ENCODE measurements at places on chromosomes 16 and 17. TPM values are rescaled to one million over a fixed set of nuclear protein-coding genes. Genes with fewer than 3 reads are reported as not detected.

DNA sequence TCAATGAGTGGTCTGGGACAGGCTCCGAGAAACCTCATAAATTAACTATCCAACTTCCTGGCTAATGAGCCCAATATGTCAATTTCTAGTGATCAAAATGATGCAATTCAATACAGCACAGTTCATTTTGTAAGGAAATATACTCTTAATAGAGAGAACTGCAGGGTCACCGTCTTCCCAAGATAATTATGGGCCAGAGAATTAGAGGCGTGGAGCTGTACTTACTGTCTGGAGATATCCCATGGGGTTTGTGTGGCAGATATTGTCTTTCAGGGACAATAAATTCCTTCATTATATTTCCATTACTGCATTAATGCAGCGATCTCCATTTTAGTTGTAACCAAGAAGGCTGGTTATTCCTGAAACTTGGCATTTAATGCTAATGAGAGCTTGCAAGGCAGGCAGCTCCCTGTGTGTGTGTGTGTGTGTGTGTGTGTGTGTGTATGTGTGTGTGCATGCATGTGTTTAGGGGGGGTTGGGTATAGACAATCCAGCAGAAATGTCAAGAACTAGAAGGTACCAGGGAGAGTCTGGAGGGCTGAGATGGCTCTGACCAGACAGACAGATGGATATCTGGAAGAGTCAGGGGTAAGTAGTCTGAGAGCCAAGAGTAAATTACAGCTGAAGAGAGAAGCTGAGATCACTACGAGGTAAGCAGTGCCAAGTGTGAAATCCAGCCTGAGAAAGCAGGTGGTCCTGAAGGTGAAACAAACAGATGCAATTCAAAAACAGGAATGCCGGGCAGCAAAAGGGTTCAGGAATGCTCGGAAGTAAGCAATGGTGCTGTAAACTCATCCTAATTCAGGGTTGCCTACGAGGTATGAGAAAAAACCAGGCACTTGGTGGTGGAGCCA lies 393.0 kb downstream of the CA10 start:
- DNase-seq, result no peak

DNA sequence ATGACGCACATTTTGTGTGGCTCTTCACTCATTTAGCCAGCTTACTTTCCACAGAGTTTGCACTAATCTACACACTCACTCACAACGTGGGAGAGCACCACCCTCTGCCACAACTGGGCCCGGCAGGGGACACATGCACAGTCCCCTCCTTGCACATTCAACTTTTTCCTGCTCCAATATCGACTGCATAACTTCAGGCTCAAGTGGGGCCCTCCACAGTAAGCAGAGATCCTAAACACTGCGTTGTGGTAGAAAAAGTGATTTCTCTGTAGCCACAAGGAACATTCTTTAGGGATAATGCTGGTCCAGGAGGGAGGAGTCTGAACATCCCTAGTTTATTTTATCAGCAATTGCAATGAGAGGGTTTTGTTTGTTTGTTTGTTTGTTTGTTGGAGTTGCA lies 40.0 kb downstream of the MRPS23 start:
- no peak for DNase-seq

GRCh38 chr16:31421587-31421986 lies 6.6 kb downstream of the COX6A2 start:
- no peak for DNase-seq

GRCh38 chr17:82246365-82247181 lies 17.7 kb downstream of the SLC16A3 start:
- peak; percentile 87 for DNase-seq

DNA sequence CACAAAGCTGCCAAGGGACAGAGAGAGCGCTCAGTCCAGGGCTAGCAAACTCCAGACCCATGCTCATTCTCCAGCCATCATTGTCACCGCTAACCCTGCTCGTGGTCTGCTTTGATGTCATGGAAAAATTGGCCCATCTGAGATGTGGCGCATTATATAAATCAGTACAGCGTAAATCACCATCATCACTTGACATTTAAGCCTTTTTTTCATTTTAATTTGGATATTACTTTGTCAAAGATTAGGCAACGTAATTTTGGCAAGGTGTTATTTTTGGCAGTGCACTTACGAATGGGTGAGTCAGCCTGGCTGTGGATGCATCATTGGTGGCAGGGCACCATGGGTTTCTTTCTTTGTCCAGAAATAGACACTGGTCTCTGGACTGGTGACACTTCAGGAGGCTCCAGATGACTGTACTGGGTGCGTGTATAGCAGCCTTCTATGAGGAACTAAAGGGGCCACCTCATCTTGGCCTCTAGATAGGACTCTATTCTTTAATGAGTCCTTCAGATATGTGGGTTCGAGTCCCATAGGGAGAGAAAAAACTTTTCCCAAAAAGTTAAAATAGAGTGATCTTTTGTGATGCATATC lies 166.3 kb downstream of the MSI2 start:
- peak; percentile 61 for DNase-seq

DNA sequence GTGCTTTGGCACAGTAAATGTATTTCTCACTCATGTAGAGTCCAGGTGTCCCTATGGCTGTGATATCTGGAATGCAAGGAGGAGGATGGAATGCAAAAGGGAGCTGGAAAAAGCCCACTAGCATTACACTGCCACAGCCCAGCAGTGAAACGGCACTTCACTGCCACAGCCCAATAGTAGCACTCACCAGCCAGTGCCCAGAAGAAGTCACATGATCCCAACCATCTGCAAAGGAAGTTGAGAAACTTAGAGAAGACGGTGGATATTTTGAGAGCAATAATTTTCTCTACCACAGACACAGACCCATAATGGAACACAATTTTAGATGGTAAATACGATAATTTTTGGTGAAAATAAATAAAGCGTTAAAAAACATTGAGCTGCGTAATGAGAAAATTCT lies 51.8 kb downstream of the C16orf82 start:
- no peak for DNase-seq

GRCh38 chr17:47806913-47807255 lies 14.7 kb downstream of the OSBPL7 start:
- DNase-seq, result no peak

DNA sequence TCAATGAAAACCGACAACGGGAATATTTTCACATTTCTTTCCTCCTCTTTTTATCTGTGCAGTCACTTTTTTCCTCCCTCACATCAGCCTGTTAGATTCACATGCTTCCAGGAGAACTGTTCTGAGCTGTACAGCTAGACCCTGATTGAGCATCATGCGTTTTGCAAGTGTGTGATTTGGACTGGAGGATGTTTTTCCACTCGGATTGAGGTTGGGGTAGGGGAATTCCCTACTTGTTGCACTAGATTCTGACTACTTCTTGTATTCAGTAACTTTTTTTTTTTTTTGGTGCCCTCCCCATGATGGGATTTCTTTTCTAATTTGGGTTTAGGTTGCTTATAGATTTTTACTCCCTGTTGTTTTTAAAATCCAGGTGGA lies 4.8 kb downstream of the MSI2 start:
- DNase-seq, result no peak

DNA sequence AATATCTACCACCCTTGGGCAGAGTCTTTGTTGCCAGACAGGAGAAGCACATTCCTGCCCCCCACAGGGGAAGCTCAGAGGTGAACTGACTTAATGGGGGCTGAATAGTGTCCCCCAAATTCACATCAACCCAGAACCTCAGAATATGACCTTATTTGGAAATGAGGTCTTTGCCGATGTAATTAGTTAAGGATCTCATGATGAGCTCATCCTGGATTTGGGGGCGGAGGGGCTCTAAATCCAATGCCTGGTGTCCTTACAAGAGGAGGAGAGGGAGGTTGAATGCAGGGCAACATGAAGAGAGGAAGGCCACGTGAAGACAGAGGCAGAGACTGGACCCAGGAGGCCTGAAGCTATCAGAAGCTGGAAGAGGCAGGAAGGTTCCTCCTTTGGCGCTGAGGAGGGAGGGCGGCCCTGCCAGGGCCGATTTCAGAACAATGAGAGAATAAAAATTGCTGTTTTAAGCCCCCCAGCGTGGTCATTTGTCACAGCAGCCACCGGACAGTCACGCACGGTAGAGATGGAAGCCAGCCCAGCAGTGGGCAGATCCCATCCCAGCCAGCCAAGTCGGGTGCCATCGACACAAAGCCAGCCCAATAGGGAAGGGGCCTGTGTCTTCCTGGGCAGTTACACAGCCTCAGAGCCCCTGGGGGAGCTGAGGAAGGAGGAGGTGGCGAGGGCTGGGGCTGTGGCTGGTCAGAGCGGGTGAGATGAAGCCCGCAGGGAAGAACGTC lies 21.3 kb downstream of the C16orf74 start:
- no peak for DNase-seq

GRCh38 chr16:69406780-69407331 lies 17.6 kb upstream of the CYB5B start:
- DNase-seq, result no peak

Gene TNFRSF13B
- total RNA-seq, result not detected

Gene KCNJ12
- 2.8 TPM for total RNA-seq

Gene SEZ6
- total RNA-seq, result not detected

Gene FBXO39
- 3.0 TPM for total RNA-seq

Gene CMTM2
- not detected for total RNA-seq
